HT1080 (cell line): ENCODE measurements at places on chromosomes 13 and 19. TPM values are rescaled to one million over a fixed set of nuclear protein-coding genes. Genes with fewer than 3 reads are reported as not detected.

DNA sequence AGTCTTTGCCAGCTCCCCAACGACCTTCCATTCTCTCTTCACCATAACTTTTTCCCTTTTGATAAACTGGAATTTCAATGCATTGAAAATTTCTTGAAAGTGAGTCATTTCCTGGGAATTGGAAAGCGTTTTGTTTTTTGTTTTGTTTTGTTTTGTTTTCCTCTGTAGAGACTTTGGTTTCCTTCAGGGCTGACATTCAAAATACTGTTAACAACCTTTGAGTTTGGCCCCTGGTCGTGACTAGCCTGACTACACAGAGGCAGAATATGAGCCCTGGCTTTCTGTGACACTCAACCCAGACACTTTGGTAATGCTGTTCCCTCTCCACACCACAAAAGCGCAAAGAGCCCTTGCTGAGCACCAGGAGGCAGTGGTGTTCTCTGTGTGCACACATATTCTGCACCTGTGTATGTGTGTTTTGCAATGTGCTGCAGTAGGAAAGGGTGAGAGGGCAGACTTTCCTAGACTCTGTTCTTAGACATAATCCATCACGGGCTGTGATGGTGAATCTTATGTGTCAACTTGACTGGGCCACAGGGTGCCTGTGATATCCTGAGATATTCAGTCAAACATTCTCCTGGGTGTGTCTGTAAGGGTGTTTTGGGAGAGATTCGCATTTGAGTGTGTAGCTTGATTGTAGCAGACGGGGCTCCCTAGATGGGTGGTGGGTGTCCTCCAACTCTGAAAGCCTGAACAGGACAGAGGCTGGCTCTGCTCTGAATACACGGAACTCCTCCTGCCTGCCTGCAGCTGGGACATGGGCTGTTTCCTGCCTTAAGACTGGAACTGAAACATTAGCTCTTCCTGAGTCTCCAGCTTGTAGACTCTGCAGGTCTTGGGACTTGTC lies 29.5 kb upstream of the ANKRD10 start:
- peak; percentile 58 for DNase-seq

GRCh38 chr19:46713781-46714443 lies 3.0 kb downstream of the PRKD2 start:
- DNase-seq: peak; percentile 81

DNA sequence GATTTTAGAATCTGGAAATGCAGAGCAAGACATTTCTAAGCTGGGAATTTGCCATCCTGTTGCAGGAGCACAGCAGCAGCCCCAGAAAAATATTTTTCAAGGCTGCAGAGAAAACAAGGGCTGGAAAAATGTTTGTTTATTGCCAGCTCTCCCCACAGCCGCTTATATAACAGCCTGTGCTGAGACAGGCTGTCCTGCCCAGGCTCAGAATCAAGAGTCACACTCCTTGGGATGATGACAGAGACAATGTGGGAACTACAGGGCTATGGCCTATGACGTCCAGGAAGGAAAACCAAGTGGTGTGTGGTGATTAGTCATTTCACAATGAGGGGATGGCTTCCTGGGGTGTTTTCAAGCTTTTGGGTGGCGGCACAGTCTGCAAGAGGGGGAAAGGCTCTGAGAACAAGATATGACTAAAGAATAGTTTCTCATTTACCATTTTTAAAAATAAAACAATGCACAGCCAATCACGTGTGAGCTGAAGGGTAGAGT lies 136.3 kb upstream of the SERP2 start:
- DNase-seq: peak; percentile 97

GRCh38 chr13:77599351-77599750 lies 63.8 kb downstream of the SCEL start:
- no peak for DNase-seq

GRCh38 chr19:48174445-48175030 lies 4.1 kb downstream of the ZSWIM9 start:
- no peak for DNase-seq

DNA sequence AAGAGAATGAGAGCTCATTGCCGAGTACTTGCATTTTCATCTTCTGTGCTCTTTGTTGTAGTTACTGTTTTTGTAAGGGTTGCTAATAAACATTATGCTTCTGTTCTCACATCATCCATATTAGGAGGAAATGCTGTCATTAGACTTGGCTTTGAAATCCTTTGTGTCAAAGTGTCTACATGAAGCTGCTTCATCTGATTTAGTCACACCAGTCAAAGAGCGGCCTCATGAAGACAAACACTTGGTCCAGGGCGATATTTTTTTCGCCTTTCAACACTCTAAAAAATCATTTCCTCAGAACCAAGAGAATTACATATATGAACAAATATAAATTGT lies 105.0 kb downstream of the SPRY2 start:
- DNase-seq: no peak

GRCh38 chr13:34019870-34020269 lies 201.9 kb downstream of the RFC3 start:
- no peak for DNase-seq

- DNase-seq: peak; percentile 69
Observed at GRCh38 chr19:850221-850978, 1.7 kb upstream of the ELANE start.

DNA sequence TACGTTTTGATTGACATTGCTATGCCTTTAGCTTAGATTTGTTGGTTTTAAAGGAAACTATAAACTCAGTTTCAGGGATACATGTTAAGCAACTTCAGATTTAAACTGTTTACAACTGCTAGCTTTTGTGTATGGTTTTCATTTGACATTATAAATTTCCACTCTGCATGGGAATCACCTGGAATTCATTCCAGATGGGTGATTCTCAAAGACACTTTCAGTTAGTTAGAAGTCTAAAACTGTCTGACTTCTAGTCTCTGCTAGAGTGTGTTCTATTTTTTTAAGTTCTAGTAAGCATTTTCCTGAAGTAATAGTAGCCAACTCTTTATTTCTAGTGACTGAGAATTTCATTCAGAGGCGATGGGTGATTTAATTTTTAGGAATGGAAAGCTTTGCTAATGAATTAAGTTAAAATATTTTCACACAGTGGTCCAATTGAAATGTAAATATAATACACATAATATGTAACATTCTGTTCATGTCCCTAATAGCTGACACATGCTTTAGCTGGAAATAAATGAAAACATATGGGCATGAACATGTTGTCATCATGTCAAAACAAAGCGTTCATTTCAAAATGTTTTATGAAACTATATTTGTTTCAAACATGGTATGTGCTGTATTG lies 58.3 kb upstream of the CSNK1A1L start:
- no peak for DNase-seq

DNA sequence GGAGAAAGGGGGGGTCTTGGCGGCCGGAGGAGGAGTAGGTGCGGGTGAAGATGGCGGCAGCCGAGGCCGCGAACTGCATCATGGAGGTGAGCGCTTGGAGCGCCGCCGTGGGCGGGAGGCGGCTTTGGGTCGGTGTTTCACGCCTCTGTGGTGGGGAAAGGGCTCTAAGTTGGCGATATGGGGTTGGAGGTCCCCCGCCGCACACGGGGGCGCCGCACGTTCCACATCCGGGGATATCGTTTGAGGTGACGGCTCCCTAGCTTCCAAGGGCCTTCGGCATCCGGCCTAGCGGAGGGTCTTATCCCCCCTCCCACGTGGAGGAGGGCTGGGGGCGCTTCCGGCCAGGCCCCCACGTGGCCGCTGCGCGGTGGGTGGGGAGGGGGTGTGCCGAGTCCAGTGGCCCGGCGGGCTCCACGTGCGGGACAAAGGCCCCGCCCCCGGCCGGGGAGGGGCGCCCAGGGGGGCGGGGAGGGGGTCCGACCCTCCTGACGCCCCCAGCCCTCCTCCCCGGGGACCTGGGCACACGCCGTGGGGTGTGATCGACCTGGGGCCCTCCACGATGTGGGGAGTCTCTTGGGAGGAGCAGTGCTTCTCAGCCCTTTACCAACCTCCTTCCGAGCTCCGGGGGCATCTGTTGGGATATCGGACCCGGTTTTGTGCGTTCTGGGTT lies at the start of gene PRMT1:
Gene PRMT1, plus strand, starts transcription at position 41 of the 670 bp plus-strand sequence. Its CDS starts 10 bp downstream, at position 51.
- no peak for DNase-seq

GRCh38 chr19:12093777-12094176 lies 29.2 kb downstream of the ZNF844 start:
- no peak for DNase-seq

- no peak for DNase-seq
Observed at GRCh38 chr19:53782698-53783097, 41.4 kb downstream of the NLRP12 start.

GRCh38 chr19:29376855-29377354 lies 148.9 kb upstream of the VSTM2B start:
- no peak for DNase-seq

TGFBR3L gene
- 0.70 and 2.2 TPM in 2 replicates for total RNA-seq

FRY gene
- 2.2 and 3.5 TPM in 2 replicates for total RNA-seq

TMEM150B gene
- not detected in 2 replicates for total RNA-seq

SELENOW gene
- 124 and 165 TPM in 2 replicates for total RNA-seq

RXFP2 gene
- not detected in 2 replicates for total RNA-seq

CDC34 gene
- 107 and 110 TPM in 2 replicates for total RNA-seq

CALR3 gene
- total RNA-seq: not detected in 2 replicates

RPL36 gene
- 1,434 and 2,039 TPM in 2 replicates for total RNA-seq

CEACAM1 gene
- not detected in 2 replicates for total RNA-seq

SOX21 gene
- total RNA-seq: 0.03 and 0.30 TPM in 2 replicates

CYP4F11 gene
- 0.03 TPM in 1 of 2 replicates, not detected in the other for total RNA-seq
